ENCODE measurements at places on chromosomes 5 and 9.

- DNase-seq: no peak
These were observed 56.8 kb downstream of the PTPDC1 start for GRCh38 chr9:94140791-94141790.

DNA sequence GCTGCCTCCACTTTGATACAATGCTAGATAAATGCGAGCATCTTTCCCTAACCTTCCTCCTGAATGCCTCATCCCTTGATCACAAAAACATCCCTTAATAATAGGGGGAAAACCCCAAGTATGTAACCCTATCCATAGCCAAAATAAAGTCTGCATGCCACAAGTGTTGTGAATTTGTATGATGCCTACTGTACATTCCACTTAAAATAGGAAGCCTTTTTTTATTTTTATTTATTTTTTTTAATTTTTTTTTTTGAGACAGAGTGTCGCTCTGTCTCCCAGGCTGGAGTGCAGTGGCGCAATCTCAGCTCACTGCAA, 207.0 kb downstream of the AOPEP start:
- no peak for DNase-seq

- DNase-seq: no peak
These were observed 72.5 kb downstream of the ACTL7B start for GRCh38 chr9:108783326-108783725.

- DNase-seq: no peak
These were observed 174.5 kb downstream of the CFAP90 start for GRCh38 chr5:7676455-7676854.

Measured in globus pallidus (tissue), 1 donor.